RWPE2 (cell line): ENCODE measurements at places on chromosomes 1 and 21.

GRCh38 chr1:207495801-207496792 is at the start of gene CR1:
Gene CR1 (plus strand): TSS chr1:207496157. CDS start chr1:207496268, 111 bp downstream.
- no peak for DNase-seq

GRCh38 chr1:201626629-201627275 is 87.8 kb downstream of the NAV1 start:
- DNase-seq = no peak

DNA sequence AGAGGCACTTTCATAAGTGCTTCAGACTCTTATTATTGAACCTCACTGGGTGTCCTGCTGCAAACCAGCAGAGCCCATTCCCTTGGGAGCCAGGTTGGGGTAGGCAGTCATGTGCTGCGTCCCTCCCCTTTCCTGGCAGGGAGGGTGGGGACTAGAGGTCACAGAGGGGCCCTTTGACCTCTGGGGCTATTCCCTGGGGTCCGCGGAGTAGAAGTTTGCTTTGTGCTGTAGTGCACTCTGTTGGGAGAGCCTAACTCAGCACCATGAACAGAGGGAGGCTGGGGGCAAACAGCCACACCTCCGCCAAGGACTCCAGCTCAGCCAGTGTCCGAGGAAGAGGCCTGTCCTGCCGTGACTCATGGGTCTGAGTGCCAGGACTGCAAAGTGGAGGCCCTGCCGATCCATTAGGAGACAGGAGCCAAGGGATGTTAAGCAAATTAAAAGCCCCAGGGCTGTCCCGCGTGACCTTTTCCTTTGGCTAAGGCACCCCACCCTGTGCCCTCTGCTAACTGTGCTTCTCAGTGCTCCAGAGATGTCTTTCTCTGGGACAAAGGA is 3.0 kb upstream of the IGSF21 start:
- no peak for DNase-seq

- DNase-seq = no peak
Observed at GRCh38 chr21:40176724-40177123, 309.5 kb downstream of the PCP4 start.

- DNase-seq = no peak
Observed at GRCh38 chr1:64135462-64136223, 67.8 kb upstream of the UBE2U start.

DNA sequence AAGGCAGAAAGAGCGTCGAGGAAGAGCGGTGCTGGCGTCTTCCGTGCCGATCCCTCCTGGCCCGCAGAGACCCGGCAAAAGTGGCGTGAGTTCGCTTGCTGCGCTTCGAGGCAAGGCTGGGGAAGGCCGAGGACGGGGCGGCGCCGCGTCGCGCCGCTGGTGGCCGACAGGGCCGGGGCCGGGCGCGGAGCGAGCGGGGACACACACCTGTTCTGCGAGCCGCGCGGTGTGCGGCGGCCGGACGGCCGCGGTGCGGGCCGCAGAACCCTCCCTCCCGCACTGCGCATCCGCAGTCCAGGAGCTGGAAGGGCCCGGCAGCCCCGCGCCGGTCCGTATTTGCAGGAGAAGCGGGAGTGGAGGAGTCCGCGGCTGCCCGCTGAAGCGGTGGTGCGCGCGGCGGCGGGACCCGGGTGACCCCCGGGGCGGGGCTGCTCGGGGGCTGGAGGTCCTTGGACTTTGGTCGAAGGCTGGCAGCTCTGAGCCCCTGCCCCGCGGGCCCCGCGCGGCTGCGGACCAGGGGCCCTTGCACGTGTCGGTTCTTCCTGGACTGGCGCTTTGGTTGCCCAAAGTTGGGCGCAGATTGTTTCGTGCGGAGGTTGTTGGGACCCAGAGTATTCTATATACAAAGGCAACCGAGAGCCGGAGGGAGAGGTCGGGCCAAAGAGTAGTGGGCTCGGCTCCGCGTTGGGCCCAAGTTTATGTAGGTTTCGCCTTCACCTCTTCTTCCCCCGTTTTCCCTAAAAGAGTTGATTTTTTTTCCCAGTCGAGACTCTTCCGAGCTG is 2.6 kb downstream of the RNF220 start:
- no peak for DNase-seq

- DNase-seq = no peak
Observed at GRCh38 chr1:58746757-58747156, 37.1 kb downstream of the JUN start.

DNA sequence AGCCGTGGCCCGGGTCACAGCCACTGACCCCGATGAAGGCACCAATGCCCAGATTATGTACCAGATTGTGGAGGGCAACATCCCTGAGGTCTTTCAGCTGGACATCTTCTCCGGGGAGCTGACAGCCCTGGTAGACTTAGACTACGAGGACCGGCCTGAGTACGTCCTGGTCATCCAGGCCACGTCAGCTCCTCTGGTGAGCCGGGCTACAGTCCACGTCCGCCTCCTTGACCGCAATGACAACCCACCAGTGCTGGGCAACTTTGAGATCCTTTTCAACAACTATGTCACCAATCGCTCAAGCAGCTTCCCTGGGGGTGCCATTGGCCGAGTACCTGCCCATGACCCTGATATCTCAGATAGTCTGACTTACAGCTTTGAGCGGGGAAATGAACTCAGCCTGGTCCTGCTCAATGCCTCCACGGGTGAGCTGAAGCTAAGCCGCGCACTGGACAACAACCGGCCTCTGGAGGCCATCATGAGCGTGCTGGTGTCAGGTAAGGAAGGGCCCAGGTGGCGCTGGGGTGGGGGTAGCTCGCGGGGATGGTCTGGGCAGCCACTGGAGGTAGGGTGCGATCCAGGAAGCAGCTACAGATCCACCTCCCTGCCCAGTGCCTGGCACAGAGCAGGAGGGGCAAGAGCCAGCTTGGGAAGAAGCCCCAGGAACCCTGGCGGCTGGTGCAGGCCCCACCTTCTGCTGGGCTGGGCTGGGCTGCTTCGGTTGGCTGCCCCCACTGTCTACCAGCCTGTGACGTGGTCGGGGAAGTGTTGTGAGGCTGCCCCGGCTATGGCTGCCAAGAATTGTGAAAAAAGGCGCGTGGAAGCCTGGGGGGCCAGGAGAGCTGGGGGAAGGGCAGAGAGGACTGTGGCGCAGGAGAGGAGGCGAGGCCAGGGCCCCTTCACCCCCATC is 3.8 kb downstream of the CELSR2 start:
- no peak for DNase-seq

DNA sequence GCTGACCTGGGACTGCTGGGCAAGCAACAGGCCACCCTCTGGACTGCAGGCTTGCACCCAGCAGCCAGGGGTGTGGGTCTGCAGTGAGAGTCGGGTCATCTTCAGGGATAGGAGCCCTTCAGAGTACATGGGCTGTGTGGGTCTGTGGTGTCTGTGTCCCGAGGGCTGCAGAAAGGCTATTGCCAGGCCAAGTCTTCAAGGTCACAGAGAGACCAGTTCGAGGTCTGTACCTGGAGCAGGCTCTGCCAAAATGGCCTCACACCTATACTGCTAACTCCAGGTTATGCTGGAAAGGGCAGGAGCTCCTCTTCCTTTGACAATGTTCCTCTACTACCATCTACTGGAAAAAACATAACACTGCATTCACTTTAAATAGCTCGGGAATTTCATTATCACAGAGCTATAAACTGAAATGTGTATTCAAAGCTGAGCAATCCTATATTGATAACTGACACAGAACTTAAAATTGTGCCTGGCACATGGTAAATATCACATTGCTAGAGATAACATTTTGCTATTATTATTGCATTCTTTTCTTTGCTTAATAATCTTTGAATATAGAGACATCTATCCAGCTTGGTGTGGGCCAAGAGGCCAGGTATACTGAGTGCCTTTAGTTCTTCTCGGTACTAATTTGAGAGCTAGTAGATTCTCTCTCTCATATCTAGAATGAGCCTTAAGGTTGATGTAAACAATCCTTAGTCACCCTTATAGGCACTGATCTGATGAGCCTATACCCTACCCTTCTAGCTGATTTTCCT is 6.9 kb upstream of the DNAH14 start:
- DNase-seq = no peak

DNA sequence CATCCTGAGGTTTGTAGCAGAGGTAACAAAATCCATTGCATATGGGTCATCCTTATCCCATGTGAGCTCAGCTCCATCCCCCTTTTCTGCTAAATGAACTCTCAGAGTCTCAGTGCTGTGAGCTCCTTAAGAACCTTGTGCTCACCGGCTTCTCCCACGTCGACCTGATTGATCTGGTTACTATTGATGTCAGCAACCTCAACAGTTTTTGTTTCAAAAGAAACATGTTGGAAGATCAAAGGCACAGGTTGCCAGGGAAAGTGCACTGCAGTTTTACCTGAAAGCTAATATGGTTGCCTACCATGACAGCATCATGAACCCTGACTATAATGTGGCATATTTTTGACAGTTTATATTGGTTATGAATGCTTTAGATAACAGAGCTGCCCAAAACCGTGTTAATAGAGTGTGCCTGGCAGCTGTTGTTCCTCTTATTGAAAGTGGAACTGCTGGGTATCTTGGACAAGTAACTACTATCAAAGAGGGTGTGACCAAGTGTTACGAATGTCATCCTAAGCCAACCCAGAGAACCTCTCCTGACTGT is 131.4 kb downstream of the HS2ST1 start:
- DNase-seq = no peak

GRCh38 chr1:176315519-176316220 is 108.6 kb upstream of the COP1 start:
- DNase-seq = no peak

DNA sequence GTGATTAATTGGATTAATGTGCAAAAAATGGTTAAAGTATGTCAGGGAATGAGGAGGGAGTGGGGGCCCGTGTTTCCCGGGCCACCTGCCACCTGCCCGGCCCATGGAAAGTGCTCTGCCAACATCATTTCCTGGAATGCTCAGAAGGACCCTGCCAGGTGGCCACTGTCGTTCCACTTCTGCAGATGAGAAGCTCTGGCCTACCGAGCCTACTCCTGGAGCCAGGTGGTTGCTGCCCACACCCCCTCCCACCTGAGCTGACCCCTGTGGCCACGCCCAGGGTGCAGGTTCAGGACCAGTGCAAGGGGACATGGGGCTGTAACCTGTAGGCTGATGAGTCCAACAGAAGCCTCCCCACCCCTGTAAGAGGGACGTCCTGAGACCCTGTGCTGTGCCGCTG is 99.7 kb downstream of the PRDM16 start:
- DNase-seq = no peak

GRCh38 chr1:6110326-6110725 is 64.6 kb downstream of the KCNAB2 start:
- no peak for DNase-seq

DNA sequence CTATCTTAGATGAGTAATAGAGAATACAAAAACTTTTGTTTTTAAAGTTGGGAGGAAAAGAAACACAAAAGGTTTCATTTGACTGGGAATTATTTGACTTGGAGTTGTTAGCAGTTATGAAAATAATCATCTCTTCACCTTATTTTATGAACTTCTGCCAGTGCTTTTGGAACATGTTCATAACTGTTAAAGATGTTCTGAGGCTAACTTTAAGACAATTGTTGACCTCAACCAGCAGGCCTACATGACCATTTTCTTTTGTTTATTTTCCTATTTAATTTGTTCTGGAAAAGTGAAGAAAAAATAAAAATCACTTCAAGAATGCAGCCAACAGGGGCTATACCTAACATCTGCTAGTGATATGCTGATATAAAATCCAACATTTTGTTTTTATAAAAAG is 37.4 kb downstream of the JAM2 start:
- DNase-seq = no peak

- DNase-seq = no peak
Observed at GRCh38 chr21:42793774-42794173, 85.6 kb downstream of the WDR4 start.

DNA sequence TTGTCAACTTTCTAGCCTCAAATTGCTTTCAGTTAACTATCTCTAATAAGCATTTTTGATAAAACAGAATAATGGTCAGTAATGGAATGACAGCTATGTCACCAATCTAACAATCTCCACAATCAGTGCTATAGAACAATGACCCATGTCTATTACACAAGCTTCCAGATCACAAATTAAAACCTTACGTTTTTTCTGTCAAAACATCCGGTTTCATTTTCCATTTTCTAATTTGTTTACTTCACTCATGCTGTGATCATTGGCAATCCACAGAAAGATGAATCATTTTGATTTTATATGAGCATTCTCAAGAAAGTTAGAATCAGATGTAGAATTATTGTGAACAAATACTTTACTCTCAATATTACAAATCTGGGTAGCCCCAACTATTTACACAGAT is 80.3 kb downstream of the KCNT2 start:
- no peak for DNase-seq

- DNase-seq = no peak
Observed at GRCh38 chr1:171495444-171495843, 10.1 kb downstream of the PRRC2C start.

DNA sequence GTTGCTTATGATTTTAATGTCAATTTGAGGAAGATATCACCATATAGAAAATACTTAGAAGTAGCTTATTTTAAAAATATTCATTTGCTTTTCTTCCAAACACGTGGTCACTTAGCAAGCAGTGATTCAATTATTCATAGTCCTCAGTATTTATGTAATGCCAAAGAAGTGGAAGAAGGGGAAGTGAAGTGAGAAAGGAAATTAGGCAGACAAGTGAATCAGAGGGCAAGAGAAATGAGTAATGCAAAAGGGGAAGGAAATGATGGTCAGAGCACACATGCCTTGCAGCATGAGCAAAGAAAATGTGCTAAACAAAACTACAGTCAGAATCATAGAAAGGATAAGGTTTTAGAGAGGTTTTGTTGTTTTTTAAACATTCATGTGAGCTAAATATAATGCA is 31.8 kb downstream of the SDCCAG8 start:
- DNase-seq = no peak

DNA sequence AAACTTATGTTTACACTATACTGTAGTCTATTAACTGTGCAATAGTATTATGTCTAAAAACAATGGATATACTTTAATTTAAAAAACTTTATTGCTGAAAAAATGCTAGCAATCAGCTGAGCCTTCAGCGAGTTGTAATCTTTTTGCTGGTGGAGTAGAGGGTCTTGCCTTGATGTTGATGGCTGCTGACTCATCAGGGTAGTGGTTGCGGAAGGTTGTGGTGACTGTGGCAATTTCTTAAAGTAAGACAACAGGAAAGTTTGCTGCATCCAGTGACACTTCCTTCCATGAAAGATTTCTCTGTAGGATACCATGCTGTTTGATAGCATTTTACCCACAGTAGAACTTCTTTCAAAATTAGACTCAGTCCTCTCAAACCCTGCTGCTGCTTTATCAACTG is 234.7 kb upstream of the CSF3R start:
- no peak for DNase-seq

GRCh38 chr1:84192681-84193080 is 48.6 kb downstream of the PRKACB start:
- DNase-seq = no peak
